ENCODE measurements at places on chromosomes 2 and 18.
A peak's percentile ranks its signal among the peaks of the same experiment; 100 is the strongest.

DNA sequence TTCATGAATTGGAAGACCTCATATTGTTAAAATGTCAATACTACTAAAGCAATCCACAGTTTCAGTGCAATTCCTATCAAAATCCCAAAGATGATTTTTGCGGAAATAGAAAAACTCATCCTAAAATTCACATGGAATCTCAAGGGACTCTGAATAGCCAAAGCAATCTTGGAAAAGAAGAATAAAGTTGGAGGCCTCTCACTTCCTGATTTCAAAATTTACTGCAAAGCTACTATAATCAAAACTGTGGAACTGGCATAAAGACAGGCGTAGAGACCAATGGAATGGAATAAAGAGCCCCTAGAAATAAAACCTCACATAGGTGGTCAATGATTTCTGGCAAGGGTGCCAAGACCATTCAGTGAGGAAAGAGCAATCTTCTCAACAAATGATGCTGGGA lies 42.3 kb downstream of the ACOXL start:
- no peak for DNase-seq

GRCh38 chr2:31151501-31151900 lies 13.3 kb upstream of the GALNT14 start:
- DNase-seq = no peak

DNA sequence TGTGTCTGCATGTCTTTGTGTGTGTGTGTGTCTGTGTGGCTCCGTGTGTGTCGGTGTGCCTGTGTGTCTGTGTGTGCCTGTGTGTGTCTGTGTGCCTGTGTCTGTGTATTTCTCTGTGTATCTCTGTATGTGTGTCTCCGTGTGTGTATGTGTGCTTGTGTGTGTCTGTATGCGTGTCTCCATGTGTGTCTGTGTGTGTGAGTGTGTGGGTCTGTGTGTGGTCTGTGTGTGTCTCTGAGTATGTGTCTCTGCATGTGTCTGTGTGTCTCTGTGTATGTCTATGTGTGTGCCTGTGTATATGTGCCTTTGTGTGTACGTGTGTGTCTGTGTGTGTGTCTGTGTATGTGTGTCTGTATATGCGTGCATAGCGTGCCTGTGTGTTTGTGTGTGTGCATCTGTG lies 45.2 kb downstream of the MYCN start:
- DNase-seq = no peak

GRCh38 chr18:7941533-7941932 lies 374.4 kb downstream of the PTPRM start:
- DNase-seq = no peak

GRCh38 chr2:235116885-235117492 lies 165.2 kb downstream of the SH3BP4 start:
- DNase-seq = no peak

DNA sequence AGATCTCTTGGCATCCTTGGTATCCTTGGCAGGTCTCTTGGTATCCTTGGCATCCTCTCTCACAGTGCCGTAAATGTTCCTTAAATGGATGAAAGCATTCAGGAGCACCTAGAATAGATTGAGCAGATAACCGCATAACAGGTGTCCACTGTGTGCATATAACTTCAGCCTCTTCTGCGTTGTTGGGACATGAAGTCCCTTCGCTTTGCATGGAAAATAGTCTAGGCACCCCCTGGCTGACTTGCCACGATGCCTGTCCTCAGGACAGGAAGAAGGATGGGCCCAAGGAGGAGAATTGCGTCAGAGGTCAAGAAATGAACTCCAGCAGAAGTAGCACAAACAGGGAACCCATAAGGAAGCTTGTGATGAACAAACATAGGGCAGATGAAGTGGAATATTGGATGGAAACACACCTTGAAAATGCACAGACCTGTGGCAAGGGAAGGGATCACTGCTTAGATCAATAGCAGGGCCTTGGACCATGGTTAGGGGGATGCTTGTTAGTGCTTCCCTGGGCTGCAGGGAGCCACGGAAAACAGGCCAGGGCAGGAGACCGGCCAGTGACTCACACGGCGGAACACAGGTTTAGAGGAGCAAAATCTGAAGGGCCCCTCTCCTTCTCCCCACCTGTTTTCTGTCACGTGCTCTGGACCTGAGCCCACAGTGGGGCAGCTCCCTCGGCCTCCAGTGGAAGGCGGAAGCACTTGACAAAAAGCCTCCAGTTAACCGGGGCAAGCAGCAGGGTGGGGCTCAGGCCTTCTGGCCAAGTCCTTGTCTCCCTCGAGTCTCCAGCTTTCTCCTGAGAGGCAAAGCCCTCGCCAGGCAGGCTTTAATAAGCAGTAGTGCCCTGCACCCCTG lies 99.2 kb upstream of the ASAP2 start:
- DNase-seq = no peak

DNA sequence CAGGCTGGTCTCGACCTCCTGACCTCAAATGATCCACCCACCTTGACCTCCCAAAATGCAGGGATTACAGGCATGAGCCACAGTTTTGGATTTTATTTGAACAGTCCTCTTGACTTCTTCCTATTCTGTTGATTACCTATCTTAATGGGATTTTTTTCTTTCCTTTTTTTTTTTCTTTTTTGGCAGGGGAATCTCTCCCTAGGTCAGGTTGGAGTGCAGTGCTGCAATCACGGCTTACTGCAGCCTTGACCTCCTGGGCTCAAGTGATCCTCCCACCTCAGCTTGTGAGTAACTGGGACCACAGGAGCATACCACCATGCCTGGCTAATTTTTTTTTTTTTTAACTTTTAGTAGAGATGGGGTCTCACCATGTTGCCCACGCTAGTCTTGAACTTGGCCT lies 2.8 kb downstream of the MTHFD2 start:
- DNase-seq = no peak

GRCh38 chr2:12002215-12002614 lies 255.8 kb downstream of the LPIN1 start:
- no peak for DNase-seq

- DNase-seq = no peak
Measured at GRCh38 chr2:149314687-149315086, 15.7 kb upstream of the LYPD6 start.

DNA sequence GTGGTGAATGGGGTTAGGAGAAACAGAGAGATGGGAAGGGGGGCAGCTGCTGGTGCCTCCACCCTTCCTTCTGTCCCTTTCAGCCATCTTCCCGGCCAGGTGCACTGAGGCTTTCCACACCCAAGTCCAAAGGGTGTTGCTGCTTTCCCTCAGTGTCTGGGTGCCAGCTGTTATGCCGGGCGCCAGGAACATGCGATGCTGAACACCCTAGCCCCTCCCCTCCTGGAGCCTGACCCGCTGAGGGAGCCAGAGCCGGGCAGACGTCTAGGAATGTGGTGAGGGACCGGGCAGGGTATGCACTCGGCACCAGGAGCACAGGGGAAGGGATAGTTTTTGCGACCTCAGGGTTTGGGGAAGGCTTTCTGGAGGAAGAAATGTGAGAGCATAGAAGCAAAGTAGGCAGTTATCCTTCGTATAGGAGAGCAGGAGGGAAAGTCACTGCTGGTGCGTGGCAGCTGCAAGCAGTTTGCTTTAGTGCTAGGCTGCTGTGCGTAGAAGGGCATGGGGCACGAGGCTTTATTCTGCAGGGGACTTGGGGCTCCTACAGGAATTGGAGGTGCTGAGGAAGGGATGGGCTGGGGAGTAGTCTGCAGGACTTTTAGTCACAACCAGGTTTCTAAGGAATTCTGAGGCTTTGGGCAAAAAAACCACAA lies 147.7 kb downstream of the TSN start:
- no peak for DNase-seq

- DNase-seq = no peak
Measured at GRCh38 chr2:8490166-8490721, 191.6 kb upstream of the ID2 start.

DNA sequence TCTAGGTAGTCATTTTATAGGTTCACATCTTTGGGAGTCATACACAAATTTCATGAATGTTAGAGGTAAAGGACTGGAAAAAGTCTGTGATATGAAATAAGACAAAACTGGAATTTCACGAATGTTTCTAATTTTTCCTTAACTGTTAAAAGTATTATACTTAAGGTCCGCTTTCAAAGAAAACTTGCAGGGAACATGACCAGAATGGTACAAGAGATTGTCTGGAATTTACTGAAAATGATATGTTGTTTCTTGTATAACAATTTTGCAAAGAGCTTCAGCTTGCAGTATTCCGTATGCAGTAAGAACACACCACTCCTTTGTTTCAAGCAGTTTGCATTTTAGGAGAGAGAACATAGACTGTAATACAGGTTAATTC lies 1.6 kb downstream of the DDX1 start:
- no peak for DNase-seq

DNA sequence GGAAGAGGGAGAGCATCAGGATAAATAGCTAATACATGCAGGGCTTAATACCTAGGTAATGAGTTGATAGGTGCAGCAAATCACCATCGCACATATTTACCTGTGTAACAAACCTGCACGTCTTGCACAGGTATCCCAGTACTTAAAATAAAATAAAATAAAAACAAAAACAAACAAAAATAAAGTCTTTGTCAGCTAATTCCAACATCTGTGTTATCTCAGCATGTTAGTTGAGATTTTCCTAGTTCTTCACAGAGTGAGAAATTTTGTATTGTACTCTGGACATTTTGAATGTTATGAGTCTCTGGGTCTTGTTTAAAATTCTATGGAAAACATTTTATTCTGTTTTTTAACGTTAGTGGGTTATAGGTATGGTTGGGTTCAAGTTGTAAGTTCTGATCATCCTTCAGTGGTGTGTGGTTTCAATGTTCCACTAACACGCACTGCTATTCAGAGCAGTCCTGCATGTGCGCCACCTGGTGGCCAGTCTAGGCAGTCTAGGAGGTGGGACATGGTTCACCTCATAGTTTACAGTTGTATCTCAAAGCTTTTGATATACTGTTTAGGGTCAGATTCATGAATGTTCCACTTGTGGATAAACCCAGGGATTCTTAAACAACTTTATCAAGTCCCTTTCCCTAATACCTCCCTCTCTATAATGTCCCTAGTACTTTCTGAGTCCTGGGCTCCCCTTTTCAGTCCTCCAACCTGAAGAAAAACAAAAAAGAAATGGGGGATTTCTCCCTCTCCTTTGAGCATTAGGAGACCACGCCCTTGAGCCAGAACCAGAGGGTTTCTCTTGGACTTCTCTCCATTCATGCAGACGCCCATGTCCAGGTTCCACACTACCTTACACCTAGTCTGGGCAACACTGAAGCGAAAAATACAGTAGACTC lies 213.4 kb upstream of the GATA6 start:
- peak; percentile 56 for DNase-seq

DNA sequence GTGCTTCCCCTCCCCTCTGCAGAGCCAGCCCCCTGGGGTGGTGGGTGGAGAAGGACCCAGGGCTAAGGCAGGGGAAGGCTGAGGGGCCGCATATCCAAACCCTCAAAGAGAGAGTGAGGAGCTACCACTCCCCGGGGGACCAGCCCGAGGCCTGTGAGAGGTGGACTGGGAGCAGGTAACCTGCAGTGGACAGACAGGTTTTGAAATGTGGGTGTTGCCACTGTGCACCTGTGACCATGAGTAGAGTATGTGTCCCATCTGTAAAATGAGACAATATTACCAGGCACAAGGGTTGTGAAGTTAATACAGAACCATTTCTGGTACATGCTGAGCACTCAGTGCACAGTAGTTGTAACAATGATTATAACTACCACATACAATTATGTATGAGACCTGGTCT lies 51.2 kb upstream of the POMC start:
- no peak for DNase-seq

DNA sequence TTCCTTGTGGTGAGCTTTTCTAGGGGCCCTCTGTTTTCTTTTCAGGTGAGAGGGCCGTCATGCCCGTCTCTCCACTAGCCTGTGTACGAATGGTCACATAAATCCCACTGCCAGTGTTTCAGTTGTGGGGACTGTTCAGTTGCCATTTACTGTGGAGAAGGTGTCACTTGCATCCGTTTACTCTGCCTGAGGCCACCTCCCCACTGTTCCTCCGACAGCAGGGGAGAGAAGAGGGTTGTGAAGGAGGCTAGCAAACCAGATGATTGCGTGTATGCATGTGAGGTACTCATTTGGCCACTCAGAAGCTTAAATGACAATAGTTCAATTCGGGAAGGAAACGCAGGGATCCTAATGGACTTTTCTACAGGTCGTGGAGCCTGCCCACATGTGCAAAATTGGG lies 3.3 kb downstream of the MTCL1 start:
- no peak for DNase-seq

DNA sequence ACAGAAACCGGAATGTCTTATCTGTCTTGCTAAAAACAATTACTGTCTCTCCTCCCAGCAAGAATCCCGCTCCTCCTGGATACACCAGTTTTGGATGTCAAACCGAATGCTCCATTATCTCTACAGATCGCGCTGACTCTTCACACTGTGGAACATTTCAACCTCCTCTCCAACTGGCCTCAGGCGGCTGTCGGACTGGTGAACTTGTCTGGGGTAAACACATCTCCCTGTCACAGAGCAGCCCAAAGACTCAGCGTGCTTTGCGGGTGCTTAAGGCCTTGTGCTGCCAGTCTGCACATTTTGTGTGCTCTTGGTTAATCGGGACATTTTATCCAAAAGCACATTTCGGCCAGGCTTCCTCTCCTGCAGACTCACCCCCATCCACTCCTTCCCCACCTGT lies 173.1 kb downstream of the ICOS start:
- DNase-seq = no peak

DNA sequence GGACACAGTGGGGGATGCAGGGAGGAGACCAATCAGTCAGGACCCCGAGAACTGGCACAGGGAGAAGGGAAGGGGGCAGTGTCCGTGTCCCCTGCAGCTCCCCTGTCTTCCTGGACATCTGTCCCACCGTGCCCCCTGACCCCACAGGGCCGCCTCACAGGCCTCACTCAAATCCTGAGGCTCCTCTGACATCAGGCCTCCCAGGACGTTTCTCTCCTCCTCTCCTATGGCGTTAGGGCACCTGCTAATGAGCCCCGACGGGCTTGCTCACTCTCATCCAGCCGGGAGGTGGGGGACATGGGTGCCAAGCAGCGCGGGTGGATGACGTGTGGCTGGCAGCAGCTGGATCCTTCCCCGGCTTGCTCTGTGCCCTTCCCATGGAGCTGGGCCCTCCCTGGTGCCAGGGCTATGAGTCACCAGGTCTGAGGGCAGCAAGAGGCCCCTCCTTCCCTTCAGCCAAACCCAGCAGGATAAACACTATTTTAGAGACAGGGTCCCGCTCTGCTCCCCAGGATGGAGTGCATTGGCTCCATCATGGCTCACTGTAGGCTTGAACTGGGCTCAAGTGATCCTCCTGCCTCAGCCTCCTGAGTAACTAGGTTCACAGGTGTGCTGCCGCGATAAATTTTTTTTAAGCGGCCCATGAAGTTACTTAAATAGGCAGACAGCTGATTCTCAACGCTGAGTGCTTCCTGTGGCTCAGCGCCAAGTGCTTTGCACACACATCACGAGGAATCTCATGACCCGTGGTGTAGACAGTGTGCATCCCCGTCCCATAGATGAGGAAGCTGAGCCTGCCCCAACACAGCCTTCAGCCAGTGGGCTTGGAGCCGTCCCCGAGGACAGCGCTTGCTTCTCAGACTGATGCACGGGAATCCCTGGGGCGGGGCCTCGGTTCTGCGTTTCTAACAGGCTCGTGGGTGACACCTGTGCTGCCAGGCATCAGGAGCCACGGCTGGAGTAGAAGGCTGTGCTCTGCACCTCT lies 64.5 kb upstream of the HDAC4 start:
- DNase-seq = no peak

Measured in activated naive CD8-positive, alpha-beta T cell treated with anti-CD3 and anti-CD28 coated beads, Interleukin-2, amount 50 U/mL, for 16 hours (primary cell).